WTC11 (cell line): ENCODE measurements at places on chromosomes 1 and 21. TPM values are rescaled to one million over a fixed set of nuclear protein-coding genes. Genes with fewer than 3 reads are reported as not detected.

Gene IQCC
- total RNA-seq: 4.6 to 5.2 TPM (median 4.8 TPM) in 3 replicates

Gene TLR5
- 0.46 to 1.1 TPM (median 0.73 TPM) in 3 replicates for total RNA-seq

Gene SPOCD1
- total RNA-seq: 3.0 to 4.9 TPM (median 3.7 TPM) in 3 replicates

Gene IL10
- total RNA-seq: not detected in 3 replicates

Gene C1QTNF12
- total RNA-seq: 8.5 to 10.3 TPM (median 8.5 TPM) in 3 replicates

Gene SPRR1B
- total RNA-seq: not detected in 3 replicates

Gene DYNLT5
- total RNA-seq: 1.3 to 1.8 TPM (median 1.6 TPM) in 3 replicates

Gene ERICH3
- total RNA-seq: 0.07 TPM in 1 of 3 replicates, not detected in the others

Gene CFAP107
- not detected in 3 replicates for total RNA-seq

Gene CD101
- 1.3 to 1.6 TPM (median 1.4 TPM) in 3 replicates for total RNA-seq

Gene CYP4X1
- total RNA-seq: 1.3 to 1.9 TPM (median 1.4 TPM) in 3 replicates

Gene SLAMF1
- total RNA-seq: 0.11 to 0.15 TPM (median 0.11 TPM) in 3 replicates

- no peak for DNase-seq
Measured at GRCh38 chr21:43954896-43955295, 57.2 kb upstream of the TRAPPC10 start.

GRCh38 chr1:98906809-98907208, 97.9 kb downstream of the PLPPR5 start:
- DNase-seq: no peak

GRCh38 chr21:44013380-44014088, 1.4 kb downstream of the TRAPPC10 start:
- no peak for DNase-seq

DNA sequence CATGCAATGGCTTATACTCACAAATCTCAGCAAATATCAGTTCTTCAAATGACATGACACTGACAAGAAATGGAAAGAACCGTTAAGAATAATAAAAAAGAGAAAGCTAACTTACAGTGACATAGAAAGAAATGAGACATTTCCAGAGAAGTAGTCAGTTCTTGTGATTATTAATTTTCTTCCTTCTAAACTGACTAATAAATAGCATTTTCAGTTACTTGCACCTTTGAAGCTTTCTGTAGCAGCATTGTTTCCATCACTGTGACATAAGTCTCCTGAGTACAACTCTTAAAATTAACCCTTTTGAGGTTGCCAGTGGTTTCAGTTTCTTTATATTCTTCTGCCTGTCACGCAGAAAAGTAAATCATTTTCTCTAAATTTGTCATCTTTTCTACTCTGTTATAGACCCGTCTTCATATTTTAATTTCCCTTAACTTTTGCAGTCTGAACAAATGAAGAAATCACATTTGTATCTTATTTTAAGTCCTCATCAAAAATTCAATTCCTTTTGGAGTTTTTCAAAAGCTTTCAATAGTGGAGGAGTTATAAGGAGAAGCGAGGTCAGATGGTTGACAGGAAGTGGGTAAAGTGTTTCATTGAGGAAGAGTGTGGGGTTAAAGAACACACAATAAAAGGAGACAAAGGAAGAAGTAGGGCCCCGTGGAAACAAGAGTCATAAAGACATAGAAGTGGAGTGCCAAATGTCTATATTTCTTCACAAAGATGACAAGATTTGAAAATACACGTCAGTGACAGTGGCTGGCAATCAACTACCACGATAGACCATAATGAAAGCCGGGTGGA, 57.9 kb upstream of the S1PR1 start:
- DNase-seq: no peak

DNA sequence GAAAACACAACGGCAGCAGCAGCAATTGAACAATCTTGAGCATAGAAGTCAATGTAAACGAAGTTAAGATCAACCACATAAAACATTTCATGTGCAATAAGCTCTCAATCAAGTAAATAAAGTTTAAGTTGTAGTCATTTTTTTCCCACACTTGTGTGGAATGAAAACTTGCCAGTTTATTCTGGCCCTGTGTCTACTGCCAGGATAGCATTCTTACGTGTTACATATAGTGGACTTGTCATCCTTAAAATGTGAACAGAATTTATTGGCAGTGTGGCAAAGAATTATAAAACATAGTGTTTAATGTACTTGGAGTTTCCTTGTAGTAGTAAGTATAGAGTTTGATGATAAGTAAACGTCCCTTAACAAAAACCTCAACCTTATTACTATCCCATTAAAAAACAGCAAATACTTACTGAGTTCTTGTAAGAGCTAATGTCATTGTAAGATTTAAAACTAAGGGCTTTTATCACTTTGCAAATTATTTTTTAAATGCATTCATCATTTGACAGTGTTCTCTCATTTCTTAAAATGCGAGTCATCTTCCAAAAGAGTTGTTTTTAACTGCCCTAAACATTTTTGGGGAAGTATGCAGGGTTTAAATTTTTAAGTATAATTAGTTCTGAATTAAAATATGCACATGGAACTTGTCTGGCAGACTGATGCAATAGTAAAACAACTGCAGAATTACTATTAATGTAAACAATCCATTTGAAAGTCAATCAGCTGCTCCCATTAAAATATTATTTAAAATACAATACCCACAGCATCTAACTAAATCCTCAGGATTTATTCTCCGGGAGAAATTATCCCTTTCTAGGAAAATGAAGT, 7.9 kb downstream of the COX20 start:
- no peak for DNase-seq

- DNase-seq: no peak
Measured at GRCh38 chr1:110285316-110285715, 53.9 kb upstream of the RBM15 start.

DNA sequence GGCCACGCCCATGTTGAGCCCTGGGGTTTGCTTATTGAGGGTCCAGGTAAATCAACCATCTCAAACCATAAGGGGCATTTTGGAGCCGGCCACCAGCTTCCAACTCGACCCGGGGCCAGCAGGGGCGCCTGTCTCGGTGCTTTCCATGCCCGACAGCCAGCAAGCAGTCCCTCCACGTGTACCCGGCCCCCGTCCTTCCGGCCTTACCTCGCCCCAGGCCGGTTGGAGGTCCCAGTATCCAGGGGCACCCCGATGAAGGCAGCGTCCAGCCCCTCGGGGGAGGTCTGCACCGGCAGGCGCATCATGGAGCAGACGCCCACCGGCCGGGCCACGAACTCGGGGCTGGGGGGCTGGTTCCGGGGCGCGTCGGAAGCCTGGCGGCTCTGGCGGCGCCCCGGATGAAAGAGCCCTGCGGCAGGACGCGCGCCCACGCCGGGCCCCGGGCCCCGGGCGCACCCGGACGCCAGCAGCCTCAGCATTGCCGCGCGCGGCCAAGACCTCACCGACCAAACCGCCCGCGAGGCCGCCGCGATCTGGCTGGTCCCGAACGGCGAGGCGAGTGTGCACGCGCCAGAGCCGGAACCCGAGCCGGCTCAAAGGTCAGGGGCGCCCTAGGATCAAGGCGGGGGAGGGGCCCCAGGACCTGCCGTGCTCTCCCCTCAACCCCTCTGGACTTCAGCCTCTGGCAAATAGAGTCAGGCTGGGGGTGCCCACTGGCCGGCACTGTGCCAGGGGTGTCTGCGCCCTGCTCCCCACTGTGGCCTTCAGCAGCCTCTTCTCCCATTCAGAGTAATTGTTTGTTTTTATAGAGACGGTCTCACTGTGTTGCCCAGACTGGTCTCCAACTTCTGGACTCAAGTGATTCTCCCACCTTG, at the start of gene AGMAT:
TSS of gene AGMAT (minus strand) at position 563 of the 875 bp plus-strand sequence. CDS start at position 479, 84 bp downstream.
- peak; percentile 85 for DNase-seq

DNA sequence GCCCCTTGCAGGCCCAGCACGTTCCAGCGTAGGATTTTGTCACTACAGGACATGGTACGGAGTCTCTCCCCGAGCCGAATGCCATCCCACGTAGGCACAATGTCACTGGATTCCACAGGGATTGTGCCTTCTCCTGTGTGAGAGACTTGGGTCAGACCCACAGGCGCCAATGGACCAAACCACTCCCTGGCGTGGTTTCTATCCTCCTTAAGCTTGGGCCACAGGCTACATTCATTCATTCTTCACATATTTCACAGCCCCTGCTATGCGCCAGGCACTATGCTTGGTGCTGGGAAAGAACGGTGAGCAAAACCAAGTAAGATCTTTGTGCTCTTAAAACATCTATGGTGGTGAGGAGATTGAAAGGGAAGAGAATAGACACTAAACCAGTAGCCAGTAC, 18.7 kb downstream of the CHRNB2 start:
- DNase-seq: no peak

GRCh38 chr1:10519016-10519417, 44.3 kb downstream of the PEX14 start:
- DNase-seq: peak; percentile 23

- DNase-seq: no peak
Measured at GRCh38 chr1:162633081-162633762, 958 bp downstream of the DDR2 start.

DNA sequence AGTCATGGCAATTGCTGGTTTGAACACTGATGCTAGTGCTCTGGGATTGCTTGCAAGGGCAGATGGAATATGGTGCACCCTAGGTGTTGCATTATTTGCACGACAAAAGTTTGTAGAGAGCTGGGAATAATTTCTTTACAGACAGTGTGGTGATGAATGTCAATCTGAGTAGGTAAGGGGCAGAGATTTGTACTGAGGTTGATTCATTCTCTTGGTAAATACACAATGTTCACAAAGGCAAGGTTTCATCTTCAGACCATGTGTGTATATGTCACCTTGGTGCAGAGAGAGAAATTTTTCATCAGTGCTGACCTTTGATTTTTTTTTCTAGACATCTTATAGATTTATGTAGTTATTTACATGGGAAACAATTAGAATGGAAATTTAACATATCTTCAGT, 5.0 kb downstream of the PTPRC start:
- no peak for DNase-seq

DNA sequence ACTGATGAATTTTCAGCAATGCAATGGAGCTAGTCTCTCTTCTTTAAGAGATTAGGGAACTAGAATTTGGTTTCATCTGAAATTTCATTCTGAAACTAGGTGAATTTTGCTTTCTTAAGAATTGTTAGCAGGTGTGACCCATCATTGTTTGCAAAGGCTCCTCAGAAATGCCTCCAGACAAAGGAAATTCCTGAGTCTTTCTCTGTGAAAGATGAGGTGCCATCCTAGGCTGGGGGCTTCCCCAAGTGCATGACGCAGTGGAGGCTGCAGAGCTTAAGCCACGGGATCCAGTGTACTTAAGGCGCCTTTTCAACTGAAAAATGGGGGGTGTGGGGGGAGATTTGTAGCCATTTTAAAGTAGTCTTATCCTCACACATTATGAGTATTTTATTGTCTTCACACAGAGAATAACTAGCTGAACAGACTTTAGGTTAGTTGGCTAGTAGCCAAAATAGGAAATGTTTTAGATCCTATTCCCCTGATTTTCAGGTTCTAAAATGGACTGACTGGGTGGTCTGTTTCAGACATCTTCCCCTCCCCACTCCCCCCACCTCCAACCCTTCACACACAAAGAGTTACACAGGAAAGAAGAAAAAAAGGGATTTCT, 202.0 kb downstream of the NFIA start:
- DNase-seq: peak; percentile 53

GRCh38 chr1:169146576-169147214, 40.2 kb downstream of the ATP1B1 start:
- DNase-seq: no peak

DNA sequence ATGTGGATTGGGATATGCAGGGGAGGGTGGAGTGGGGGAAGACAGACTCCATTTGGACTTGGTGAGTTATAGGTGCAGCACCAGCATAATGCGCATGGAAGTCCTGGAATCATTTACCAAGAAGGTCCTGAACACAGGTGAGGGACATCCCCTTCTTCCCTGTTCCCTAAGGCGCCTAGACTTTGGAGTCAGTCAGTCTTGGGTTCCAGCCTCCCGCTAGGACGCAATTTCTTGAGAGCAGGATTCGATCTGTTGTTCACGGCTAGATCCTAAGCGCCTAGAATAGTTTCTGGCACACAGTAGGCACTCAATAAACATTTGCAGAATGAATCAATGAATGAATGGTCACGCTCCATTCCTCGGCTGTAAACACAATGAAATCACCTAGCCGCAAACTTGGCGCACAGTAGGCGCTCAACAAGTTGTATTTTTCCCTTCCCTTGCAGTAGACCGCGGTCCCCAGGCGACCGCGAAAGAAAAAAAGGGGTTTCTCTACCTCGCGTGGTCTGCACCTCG, 1.0 kb upstream of the AK4 start:
- no peak for DNase-seq

GRCh38 chr1:206451134-206451686, 19.1 kb upstream of the IKBKE start:
- DNase-seq: no peak

DNA sequence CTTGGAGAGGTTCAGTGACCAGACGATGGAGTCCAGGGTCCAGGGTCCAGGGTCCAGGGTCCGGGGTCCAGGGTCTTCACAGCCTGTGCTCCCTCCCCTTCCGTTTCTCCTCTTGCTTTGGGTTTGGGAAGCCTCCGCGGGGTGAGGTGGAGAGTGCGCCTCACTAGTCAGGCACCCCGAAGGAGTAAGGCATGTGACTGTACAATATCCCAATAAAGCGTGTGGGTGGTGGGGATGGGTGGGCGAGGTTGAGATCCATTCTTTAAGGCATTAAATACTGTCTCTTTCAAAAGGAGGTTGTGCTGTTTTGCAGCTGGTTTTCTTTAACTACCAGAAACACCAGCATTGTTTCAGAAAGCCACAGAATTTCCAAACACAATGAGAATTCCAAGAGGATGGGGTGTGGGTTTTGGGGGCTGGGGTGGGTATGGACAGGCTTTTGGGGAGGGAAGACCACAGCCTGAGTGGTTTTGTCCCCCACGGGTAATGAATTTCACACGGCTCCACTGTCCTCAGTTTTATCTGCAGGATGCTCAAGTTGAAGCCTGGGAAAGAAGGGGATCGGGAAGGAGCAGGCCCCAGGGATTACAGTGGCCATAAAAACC, 65.7 kb downstream of the KIF26B start:
- DNase-seq: no peak

DNA sequence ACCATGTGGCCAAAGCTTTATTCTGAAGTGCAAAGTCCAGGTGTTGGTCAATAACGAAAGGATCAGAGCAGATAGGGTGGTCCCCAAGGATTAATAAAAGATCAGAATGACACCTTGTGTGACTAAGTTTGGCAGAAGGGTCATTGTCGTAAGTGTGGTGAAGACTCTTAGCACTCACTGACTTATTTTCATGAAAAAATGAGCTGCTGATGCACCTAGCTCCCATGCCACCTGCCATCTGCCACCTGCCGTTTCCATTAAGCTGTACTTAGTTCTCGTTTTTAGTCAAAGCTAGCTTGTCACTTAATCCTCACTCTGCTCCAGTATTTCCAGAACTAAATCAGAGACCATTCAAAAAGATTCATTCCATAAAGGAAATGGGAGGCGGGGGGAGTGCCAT, 112.6 kb downstream of the SEC16B start:
- DNase-seq: no peak

- peak; percentile 64 for DNase-seq
Measured at GRCh38 chr1:46197964-46198811, at the start of gene POMGNT1. Gene POMGNT1, minus strand, starts transcription at chr1:46198434. Its CDS starts 613 bp downstream, at chr1:46197821.

GRCh38 chr1:15033264-15033663, 120.3 kb upstream of the TMEM51 start:
- DNase-seq: no peak

- DNase-seq: no peak
Measured at GRCh38 chr1:70156529-70157120, 48.8 kb downstream of the LRRC40 start.

DNA sequence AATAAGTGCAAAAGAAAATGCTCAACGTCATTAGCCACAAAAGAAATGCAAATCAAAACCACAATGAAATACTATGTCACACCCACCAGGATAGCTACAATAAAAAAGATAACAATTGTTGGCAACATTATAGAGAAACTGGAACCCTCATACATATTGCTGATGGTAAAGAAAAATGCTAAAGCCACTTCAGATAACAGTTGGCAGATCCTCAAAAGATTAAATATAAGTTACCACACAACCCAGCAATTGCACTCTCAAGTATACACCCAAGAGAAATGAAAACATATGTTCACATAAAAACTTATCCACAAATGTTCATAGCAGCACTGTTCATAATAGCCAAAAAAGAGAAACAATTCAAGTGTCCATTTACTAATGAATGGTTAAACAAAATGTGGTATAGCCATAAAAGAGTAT, 20.7 kb downstream of the TRIM33 start:
- DNase-seq: no peak
